ENCODE measurements at places on chromosomes 4 and X.
A peak's percentile ranks its signal among the peaks of the same experiment; 100 is the strongest.

DNA sequence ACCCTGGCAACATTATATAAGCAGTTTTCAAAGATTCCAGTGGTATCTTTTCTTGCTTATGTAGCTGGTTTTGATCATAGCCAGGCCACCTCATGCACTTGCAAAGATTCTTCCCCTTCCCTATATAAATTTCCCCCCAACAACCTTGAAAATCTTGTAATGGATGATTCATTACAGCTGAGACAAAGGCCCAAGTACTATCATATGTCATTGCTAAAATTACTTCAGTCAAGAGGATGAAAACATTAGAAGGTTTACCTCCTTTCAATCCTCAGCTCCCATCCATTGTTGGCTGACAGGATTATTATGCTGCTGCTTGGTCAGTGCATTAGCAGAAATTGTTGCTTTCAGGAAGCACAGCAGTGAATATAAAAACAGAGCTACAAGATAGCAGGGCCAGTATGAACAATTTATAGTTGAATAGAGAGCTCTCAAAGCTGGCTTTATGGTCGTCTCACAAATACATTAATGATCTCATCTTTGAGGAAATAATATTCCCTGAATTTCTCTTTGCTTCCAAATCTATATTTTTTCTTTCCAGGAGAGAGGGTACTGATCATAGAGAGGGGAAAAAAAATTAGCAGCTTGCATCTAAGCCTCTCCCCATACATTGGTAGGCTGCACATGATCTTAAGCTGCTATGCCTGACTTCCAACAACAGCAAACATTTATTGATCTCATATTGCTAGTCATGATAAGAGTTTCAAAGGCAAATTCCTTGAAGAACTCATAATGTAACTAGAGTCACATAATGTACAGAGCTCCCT lies 7.7 kb upstream of the ARHGEF38 start:
- no peak for DNase-seq
- H3K27ac ChIP-seq = no peak overlapping the region
- no peaks in the 10 kb centered on the region for H3K4me1 ChIP-seq
- H3K4me3 ChIP-seq = no peak overlapping the region

- no peaks in the 10 kb centered on the region for H3K27me3 ChIP-seq
- no peak for DNase-seq
- no peak overlapping the region for H3K27ac ChIP-seq
Measured at GRCh38 chrX:16433021-16433420, 216.9 kb upstream of the S100G start.

DNA sequence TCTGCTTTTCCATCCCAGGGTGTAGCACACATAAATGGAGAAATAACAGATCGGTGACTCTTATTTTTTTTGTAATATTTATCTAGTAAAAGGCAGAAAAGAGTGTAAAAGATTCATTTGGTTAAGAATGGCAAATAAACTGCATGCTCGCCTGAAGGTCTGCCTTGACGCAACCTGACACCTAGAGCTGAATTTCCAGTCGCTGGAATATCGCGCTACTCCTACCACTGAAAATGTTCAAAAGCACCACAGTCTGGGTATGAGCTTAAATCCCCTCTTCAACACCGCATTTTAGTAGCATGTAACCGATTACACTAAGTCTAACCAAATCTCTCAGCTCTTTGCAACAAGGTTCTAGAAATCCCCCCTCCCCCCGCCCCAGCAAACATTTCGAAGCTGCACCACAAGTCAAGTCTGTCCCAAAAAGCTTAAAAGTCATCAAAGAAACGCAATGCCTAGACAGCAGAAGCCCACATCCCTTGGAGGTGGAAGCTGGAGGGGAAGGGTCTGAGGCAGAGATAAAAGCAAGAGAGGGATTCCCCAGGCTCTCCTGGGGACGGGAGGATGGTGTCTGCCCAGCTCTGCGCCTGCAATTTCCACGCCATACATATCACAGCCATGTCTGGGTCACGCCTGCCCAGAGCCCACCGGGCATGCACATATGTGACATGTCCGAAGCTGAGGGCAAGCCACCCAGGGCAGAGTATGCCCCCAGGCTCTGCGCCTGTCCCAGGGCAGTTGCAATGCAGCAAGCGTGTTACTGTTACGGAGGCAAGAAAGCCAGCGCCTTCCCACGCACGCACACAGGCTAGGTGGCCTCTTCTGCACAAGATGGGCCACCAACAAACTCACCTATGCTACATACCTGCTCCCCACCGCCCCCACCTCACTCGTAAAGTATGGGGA lies 1.4 kb downstream of the FGF13 start:
- DNase-seq = peak; percentile 40
- 0 out of 2 replicates have a peak, but pooled peaks cover 3% of the 10 kb centered on the region for H3K27me3 ChIP-seq
- 0 out of 2 replicates have a peak, but pooled peaks cover 13% of the 10 kb centered on the region for H3K4me1 ChIP-seq
- no peak overlapping the region for H3K27ac ChIP-seq
- H3K36me3 ChIP-seq = no peaks in the 10 kb centered on the region

GRCh38 chrX:74383611-74384010 lies 37.7 kb upstream of the SLC16A2 start:
- peak; percentile 58 for DNase-seq
- H3K27ac ChIP-seq = no peak overlapping the region
- H3K4me3 ChIP-seq = no peak overlapping the region
- no peaks in the 10 kb centered on the region for H3K27me3 ChIP-seq
- no peaks in the 10 kb centered on the region for H3K36me3 ChIP-seq
- peaks cover 6% of the 10 kb centered on the region for H3K4me1 ChIP-seq
